ENCODE measurements at places on chromosomes 5 and 9. TPM values are rescaled to one million over a fixed set of nuclear protein-coding genes. Genes with fewer than 3 reads are reported as not detected.

DNA sequence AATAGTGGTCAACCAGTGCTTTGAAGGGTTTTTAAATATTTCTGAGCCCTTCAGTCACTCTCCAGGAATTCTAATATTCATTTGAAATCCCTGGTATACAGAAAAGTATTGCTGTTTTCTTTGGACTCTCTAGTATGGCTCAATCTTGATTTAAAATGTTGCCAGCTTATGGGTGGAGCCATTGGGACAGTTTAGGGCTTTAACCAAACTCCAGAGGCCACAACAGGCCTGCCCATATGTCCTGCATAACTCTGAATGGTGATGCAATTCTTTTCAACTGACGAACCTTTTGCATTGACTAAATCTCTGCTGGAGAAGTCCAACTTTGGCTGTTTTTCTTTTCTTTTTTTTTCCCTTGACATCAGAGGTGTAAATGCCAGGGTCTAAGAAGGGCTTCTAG is 10.3 kb upstream of the ANKHD1 start:
- DNase-seq = no peak

The NLN gene
- 6.8 TPM for total RNA-seq

- DNase-seq = no peak
Observed at GRCh38 chr5:61504143-61504770, 172.2 kb downstream of the ZSWIM6 start.

The MTX3 gene
- 12.3 TPM for total RNA-seq

GRCh38 chr9:115118879-115119218 is 892 bp upstream of the TNC start:
- DNase-seq = peak; percentile 48

The SNX24 gene
- 15.6 TPM for total RNA-seq

- no peak for DNase-seq
Observed at GRCh38 chr5:137872466-137872865, 4.8 kb downstream of the MYOT start.

- DNase-seq = no peak
Observed at GRCh38 chr9:88574953-88575352, 40.0 kb downstream of the NXNL2 start.

- no peak for DNase-seq
Observed at GRCh38 chr5:178194026-178194425, 6.9 kb upstream of the GMCL2 start.

The BTNL3 gene
- total RNA-seq = not detected

DNA sequence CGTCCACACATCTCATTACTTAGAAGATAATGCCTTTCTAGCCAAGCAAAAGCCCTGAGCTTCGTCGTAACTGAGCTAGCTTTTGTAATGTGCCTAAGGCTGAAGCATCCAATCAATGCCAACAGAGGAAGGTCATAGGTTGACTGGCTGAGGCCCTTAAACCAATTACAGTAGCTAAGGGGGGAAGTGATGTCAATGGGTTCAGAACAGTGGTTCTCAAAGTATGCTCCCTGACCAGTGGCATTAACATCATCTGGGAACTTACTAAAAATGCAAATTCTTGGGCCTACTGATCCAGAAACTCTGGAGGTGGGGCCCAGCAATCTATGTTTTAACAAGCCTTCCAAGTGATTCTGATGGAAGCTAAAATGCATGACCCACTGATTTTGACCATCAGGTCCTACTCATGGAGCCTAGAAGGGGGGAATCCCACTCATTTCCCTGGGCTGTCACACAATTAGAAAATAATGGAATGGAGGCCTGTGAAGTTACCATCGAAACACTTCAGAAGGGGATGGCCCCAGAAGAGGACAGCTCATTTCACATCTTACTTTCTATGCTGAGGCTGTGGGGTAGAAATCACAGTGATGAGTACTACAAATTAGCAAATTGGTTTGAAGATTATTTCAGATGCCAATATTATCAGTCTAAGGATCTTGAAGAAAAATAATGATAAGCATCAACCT is 4.8 kb upstream of the VLDLR start:
- DNase-seq = no peak

DNA sequence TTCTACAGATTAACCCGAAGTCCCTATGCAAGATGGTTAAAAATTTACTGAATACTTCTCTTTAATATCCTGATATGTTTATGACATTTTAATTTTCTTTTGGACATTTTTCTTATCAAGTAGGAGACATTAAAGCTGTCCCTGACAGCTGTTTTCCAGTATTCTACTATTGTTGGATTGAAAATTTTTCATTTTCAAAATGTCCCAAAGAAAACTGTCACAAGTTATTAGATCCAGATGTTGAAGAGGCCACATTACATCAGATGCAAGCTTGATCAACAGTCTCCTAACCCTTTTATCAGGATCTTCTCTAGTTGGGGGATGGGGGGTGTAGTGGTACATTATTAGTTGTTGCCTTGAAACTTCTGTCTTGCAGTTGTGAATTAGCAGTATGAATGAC is 1402.7 kb upstream of the DMAC1 start:
- DNase-seq = no peak

DNA sequence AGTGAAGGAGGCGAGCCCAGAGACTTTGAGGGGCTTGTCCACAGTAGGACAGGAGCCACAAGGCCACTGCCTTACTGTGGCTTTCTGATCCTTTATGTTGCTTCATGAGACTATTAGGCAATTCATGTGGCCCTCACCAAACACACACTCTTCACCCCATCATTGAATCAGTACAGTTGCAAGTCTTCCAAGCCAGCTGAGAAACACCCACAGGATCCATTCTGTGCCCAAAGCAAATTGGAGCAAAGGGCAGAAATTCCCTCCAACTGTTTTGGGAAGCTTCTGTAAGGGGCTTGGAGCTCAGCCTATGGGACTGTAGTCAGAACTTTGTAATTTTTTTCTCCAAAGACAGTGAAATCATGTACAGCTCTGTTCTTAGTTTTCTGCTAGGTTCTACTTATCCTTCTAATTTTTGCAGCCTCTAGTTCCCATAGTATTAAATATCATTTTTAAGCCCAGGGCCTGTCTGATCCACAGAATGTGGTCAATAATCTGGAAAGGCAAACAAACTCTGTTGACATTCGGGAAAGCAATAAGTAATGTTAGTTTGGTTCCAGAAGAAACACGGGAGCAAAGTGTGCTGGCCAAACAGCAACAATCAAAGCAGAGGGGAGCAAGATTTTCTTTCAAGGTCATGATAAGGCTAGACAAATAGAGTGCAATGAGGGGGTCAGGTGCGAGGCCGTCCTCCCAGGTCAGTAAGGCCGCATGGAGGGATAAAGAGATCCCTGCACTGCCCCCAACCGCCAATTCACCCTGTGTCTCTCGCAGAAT is 47.0 kb downstream of the UBE2QL1 start:
- DNase-seq = no peak

- no peak for DNase-seq
Observed at GRCh38 chr9:132249690-132250089, 87.8 kb downstream of the NTNG2 start.

DNA sequence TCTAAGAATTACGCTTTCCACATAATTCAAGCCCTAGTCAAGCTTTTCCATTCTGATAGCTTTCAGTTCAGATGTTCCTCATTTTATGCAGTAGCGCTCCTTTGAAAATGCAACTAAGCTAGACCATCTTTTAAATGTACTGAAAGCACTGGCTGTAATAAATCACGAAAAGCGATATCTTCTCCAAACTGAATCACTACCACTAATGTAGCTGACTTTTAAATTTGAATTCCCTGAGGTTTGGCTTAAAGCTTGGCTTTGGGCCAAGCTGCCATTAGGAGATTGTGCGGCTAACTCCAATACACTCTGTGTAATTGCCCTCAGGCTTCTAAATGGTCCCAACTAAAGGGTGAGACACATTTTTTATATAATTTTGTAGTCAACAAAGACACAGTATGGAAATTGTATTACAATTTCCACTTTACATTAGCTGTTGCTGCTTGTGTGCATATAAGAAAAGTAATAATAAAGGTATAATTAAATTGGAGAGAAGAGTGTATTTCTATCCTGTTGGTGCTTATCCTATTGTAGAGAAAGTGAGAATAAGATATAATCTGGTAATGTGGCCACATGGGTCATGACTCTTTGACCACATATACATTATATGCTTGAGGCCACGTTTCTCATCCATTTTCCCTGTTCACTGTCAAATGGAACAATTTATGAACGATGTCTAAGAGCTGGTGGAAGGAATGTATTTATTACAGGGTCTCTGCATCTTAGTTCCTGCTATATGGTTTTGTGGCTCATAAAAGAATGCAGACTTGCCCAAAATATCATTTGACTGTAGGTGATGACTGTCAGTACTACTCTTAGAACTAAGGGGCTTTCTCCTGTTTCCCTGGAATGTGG is 118.7 kb upstream of the TAF11L2 start:
- no peak for DNase-seq

GRCh38 chr5:110105692-110106091 is 416.0 kb downstream of the MAN2A1 start:
- DNase-seq = peak; percentile 48

GRCh38 chr5:119309326-119309725 is 46.5 kb upstream of the TNFAIP8 start:
- DNase-seq = no peak

The SPATA31E1 gene
- not detected for total RNA-seq

DNA sequence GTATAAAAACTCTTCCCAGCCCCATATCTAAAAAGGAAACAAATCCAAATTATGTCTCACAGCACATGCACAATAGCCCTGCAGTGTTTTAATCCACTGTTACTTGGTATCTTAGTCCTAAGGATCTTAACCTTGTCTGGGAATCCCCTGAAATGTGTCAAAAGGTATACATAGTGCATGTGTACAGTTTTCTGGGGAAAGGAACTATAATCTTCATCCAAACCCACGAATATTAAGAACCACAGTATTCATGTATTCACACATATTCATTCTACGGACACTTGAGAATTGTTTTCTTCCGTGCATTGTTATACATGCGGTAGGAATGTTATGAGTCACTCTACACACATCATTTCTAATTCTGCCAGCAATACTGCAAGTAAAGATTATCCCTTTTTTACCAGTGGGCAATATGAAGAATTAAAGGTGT is 47.8 kb upstream of the SNX2 start:
- no peak for DNase-seq

The TAS2R1 gene
- total RNA-seq = not detected

The PLPPR1 gene
- total RNA-seq = not detected

DNA sequence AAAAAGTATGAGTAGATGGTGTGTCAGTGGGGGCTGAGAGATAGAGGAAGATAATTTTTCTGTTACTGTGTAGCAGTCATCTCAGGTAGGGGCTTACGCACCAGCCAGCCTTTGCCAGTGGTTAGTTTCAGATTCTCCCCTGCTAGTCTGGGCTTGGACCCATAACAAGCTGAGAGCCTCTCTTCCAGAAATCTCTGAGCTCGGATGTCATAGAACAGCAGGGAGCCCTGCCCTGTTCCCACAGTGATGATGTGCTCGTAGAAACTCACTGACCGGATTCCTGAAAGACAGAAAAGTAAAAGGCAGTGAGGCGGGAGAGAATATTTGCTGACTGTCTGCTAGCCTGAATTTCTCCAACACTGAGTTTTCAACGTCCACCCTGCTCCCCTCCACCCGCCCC is 37.2 kb downstream of the DCAF12 start:
- no peak for DNase-seq

The ROR2 gene
- 0.68 TPM for total RNA-seq

DNA sequence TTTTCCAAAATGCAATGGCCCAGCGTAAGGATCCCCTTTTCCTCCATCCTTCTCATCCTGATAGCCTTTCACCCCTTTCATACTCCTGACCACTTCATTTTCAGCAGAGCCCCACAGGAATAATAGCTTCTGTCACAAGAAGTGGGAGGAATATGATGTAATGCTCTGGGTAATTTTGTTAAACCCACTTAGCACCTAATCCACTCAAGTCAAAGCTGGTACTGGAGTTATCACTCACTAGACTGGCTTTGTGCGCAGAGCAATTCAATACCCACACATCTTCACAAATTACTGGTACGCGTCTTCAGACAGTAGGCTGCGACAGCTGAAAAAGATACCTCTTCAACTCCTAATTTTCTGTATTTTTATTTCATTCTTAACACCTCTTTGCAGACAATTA is 2232.8 kb upstream of the WWC1 start:
- DNase-seq = no peak

GRCh38 chr5:146068206-146068605 is 37.2 kb downstream of the PLAC8L1 start:
- no peak for DNase-seq

- no peak for DNase-seq
Observed at GRCh38 chr5:74313896-74314295, 326.6 kb downstream of the ENC1 start.

GRCh38 chr5:125746917-125747316 is 676.3 kb upstream of the GRAMD2B start:
- no peak for DNase-seq

The TTLL11 gene
- 25.7 TPM for total RNA-seq

DNA sequence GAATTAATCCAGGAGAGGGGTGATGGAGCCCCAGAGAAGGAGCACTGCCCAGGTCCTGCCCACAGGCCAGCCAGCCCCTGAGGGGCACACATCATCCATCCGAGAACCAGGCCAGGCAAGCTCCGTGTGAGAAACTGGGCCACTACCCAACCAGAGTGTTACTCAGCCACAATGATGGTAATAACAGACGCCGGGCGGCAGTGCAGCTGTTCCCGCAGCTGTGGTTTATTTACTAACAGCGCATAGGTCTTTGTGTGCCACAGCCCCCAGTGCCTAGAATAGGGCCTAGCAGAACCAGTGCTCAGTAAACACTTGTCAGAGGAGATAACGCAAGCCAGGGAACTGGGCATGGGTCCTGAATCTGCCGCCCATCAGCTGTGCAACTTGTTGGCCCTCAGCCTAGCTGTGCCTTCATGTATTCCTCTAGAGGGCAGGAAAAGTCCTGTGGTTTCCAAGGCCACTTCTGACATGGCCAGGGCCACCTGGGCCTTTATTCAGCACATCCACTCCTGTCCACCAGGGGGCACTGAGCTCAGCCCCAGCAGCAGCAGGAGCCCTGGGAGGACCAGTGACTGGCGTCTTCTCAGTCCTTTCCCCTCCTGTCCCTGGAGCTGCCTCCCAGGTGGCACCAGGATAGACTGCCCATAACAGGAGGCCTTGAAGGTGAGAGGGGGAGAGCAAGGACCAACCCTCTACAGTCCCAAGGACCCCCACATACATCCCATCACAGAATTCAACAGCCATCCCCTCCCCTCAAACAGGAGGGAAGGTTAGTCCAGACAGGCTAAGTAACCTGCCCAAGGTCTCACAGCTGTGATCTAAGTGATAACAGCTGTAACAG is 2.1 kb downstream of the MXD3 start:
- DNase-seq = no peak

GRCh38 chr5:125470280-125470902 is 724.0 kb upstream of the ZNF608 start:
- DNase-seq = no peak

GRCh38 chr5:12023614-12024241 is 119.5 kb upstream of the CTNND2 start:
- no peak for DNase-seq

DNA sequence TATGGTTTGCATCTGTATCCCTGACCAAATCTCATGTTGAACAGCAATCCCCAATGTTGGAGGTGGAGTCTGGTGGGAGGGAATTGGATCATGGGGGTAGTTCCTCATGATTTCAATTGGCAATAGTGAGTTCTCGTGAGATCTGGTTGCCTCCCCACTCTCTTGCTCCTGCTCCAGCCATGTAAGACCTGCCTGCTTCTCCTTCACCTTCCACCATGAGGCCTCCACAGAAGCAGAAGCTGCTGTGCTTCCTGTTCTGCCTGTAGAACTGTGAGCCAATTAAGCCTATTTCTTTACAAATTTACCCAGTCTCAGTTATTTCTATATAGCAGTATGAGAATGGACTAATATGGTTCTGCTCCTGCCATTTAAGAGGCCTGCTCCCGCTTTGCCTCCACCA is 32.9 kb downstream of the SCAI start:
- no peak for DNase-seq

Data from thoracic aorta (tissue), 2 donors.